ENCODE measurements at places on chromosomes 1 and 21.

- peak; percentile 36 for DNase-seq
Measured at GRCh38 chr1:162908780-162909179, 47.8 kb upstream of the CCDC190 start.

GRCh38 chr1:70487459-70487815, 76.4 kb downstream of the CTH start:
- no peak for DNase-seq

DNA sequence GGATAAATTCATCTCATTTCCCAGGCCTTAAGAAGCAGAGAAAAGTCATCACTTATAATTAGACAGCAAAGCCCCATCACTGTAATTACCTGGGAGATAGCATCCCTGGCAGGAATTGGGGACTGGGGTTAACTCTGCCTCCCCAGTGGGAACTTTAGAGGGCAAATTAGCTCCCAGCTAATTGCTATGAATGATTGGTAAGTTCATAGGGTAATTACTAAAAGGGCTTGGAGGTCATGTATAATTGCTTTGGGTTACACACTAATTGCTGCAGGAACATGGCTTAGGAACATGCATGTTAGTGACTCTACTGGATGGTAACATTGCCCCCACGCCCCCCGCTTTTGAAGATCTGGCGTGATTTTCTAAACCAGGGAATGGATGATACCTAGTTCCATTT, 64.8 kb downstream of the UBE2T start:
- DNase-seq, result no peak

- no peak for DNase-seq
Measured at GRCh38 chr21:15028186-15028585, 36.6 kb downstream of the NRIP1 start.

- peak; percentile 73 for DNase-seq
Measured at GRCh38 chr1:223129229-223129901, 13.7 kb downstream of the TLR5 start.

GRCh38 chr1:87981810-87982209, 653.1 kb downstream of the LMO4 start:
- no peak for DNase-seq

DNA sequence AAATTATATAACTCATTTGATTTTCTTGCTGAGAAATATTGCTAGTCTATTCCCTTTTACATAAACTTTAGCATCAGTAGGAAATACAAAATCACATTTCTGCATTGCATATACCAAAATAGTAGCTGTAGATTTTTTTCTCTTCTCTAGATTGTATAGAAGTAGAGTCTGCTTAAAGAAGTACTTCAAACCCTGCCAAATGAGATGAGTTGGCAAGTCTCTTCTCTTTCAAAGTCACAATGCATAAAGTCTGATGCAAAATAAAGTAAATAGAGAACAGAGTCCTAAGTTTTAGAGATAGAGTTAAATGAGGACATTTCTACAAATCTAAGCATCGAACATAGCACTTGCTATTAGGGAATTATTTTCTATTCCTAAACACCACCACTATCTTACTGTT, 6.4 kb downstream of the PLPPR4 start:
- no peak for DNase-seq

DNA sequence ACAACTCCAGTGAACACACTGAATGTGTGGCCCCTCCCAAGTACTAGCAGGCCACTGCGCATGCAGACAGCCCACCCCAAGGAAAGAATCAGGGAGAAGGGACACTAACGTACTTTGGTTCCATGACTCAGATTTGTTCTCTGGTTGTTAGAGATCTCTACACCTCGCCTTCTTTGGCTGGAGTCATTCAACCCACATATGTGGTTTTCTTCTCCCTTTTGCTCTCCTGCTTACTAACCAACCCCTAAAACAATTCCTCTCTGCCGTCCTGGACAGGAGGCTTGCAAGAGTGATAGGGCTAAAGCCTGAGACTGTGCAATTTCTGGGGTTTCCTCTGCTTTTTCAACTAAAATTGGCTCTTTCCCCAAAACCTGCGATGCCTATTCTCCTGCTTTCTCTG, 5.7 kb upstream of the CD48 start:
- no peak for DNase-seq

GRCh38 chr1:200265104-200265503, 144.7 kb downstream of the ZNF281 start:
- no peak for DNase-seq

DNA sequence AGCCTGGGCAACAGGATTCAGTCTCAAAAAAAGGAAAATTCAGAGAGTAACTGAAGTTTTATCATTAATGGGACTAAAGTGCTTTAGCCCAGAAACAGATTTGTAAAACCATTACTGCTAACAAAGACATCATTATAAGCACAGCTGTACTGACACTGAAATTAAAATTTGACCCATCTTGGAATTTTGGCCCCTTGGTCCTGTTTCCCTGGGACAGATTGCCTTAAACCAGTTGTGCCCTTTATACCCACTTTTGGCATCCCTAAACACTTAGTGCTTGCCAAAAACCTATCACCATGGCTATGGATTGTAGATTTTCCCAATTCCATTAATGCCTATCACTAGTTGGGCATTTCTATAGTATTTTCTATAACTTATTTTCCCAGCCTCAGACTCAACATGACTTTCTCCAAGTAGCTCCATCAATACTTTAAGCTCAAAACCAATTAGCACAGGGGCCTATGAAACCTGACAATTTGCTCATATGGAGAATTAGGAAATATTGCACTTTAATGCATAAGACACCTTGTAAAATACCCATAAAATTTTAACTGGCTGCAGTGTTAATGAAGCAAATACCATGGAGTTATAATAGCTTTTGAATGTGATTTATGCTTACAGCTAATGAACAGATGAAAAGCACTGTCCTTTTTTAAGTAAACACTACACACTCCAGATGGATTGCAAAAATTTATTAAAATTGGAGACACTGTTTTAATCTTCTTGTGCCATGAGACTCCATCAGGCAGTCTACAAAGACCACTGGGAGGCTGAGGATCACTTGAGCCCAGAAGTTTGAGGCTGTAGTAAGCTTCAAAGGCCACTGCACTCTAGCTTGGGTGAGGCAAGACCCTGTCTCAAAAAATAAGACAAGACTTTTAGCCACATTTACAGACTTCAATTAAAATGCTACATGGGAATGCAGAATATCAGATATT, 4.3 kb downstream of the GAS5 start:
- DNase-seq, result peak; percentile 38

DNA sequence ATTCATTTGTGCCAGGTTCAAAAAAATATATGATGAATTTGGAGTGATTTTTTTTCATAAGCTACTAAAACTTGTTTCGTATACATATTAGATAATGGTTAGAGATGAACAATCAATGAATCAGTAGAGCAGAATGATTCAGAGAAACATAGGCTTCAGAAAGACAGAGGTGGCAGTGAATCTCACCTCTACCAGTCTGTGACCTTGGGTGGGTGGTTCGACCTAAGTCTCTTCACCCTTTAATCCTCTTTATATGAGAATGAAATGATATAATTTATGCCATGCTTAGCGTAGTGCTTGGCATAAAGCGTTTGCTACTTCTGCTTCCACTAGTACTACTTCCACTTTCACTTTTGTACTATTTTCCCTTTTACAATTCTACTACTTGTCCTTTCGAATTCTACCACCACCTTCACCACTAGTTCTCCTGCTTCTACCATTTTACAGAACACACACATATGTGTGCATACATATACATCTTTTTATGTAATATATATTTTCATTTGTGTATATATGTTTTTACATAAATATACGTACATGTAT, 45.1 kb downstream of the FYB2 start:
- DNase-seq, result peak; percentile 21

GRCh38 chr21:46055863-46056281, 42.0 kb upstream of the COL6A2 start:
- no peak for DNase-seq

DNA sequence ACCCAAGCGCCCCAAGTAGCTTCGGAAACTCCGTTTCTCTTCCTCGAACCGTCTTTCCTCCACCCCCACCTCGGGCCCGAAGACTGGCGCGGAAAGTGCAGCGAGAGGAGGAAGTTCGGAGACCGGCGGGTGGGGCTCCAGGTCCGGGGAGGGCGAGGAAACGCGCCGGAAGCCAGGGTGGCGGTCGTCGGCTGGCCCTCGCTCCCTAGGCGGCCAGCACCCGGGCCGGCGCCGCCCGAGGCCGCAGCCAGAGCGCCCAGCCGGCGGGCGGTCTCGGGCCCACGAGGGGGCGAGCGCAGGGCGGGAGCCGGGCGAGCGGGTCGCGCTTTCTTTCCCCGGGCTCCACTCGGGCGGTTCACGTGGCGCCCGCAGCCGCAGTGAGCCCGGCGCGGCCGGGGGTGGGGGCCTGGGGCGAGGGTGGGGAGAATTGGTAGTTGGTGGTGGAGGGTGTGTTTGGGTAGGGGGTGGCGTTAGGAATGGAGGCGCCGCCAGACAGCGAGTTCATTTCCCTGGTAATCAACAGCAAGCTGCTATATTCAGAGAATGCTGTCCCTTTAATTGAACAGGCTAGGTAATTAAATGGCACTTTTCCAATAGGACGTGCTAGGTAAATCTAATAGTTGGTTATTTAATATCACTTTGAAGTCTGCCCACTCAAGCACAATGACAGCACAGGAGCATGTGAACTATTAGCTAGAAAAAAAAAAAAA, 6.7 kb downstream of the LMO4 start:
- peak; percentile 82 for DNase-seq

DNA sequence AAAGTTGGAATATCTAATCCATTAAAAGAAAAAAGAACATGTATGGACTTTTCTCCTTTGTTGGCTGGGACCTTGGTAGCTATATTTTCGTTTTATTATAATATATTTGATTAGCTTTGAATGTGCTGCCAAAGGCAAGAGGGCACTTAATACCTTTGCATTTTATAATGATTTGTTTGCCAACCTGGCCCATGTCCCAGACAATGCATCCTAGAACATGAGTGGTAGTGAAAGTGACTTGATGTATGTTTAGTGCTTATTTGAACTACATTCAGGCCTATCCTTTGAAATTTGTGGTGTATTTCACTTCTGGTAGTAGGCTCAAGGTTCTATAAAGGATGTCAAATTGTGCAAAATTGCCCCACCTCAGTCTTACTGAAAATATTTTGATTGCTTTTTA, 25.9 kb downstream of the CACHD1 start:
- DNase-seq, result peak; percentile 94

GRCh38 chr1:19770436-19771190, 29.1 kb downstream of the TMCO4 start:
- DNase-seq, result peak; percentile 82

DNA sequence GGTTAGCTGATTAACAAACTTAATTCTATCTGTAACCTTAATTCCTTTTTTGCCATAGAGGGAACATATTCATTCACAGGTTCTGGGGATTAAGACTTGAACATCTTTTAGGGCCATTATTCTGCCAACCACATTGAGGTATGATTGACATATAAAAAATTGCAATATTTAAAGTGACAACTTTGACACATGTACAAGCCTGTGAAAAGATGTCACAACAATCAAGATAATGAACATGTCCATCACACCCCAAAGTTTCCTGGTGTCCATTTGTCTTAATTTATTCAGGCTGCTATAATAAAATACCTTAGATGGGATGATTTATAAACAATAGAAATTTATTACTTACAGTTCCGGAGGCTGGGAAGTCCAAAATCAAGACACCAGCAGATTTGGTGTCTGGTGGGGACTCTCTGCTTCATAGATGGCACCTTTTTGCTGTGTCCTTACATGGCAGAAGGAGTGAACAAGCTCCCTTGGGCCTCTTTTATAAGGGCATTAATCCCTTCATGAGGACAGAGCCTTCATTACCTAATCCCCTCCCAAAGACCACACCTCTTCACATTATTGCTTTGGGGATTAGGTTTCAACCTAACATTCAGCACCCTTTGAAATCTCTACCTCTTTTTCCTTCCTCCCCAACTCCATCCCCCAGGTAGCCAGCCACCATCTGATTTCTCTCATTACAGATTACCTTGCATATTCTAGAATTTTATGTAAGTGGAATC, 33.0 kb upstream of the TP53BP2 start:
- DNase-seq, result no peak

GRCh38 chr1:247332623-247333361, 1.1 kb upstream of the ZNF496 start:
- peak; percentile 73 for DNase-seq

DNA sequence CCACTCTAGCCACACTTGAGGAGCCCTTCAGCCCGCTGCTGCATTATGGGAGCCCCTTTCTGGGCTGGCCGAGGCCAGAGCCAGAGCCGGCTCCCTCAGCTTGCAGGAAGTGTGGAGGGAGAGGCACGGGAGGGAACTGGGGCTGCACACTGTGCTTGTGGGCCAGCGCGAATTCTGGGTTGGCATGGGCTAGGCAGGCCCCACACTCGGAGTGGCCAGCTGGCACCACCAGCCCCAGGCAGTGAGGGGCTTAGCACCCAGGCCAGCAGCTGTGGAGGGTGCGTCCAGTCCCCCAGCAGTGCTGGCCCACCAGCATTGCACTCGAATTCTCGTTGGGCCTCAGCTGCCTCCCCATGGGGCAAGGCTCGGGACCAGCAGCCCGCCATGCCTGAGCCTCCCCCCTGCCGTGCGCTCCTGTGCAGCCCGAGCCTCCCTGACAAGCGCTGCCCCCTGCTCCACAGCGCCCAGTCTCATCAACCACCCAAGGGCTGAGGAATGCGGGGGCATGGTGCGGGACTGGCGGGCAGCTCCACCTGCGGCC, 785.9 kb upstream of the TPTE start:
- no peak for DNase-seq

DNA sequence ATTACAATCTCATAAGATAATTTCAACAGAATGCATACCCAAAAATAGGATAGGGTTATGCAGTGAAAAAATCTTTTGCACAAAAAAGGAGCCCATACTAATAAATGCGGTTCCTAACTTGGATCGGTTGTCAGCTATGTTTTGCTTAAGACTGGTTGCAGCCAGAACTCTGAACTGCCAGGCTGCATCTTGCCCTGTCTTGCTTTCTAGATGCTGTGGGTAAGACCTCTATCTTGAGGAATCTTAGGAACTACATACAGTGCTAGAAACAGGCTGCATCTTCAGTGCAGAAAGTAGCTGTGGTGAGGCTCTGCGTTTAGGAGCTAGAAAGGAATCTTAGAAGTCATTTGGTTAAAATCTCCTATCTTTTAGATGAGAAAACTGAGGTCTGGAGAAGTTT, 45.6 kb upstream of the PLA2G4A start:
- no peak for DNase-seq

DNA sequence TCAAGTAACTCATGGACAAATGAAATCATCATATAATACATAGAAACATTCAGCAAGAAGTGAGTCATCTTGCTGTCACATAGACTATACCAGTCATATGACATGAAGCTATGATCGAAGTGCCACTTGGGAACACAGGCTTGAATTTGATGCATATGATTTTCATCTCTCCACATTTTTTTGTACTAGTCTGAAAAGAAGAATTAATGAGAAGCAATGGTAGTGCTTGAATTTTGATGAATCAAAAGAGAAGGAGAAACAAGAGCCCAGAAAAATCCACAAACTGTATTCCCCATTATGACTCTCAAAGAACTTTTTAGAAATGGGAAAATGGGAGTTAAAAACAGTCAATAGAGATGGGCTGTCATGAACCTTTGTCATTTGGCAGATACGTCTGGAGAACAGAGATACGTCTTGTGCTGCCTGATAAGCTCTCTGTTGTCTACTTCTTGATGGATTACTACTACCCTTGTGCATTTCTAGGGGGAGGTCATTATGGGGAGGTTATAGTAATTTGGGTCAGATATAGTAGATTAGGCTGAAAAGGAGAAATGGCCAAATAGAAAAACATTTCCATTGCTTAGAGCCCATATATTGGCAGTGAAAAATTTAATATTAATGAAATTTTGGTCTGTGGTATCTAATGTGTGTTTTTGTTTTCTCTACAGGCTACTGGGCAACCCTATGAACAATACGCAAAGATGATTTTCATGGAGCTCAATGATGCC, 8.0 kb upstream of the LEPR start:
- DNase-seq, result no peak

- peak; percentile 91 for DNase-seq
Measured at GRCh38 chr1:174877208-174877673, 122.5 kb upstream of the CACYBP start.

GRCh38 chr21:39640754-39641153, 28.0 kb downstream of the B3GALT5 start:
- no peak for DNase-seq

All from DMS53 (cell line).